ENCODE measurements at places on chromosomes 12 and 14. TPM values are rescaled to one million over a fixed set of nuclear protein-coding genes. Genes with fewer than 3 reads are reported as not detected.

IQSEC3 gene
- under 0.01 TPM for total RNA-seq

FSCB gene
- not detected for total RNA-seq

TPPP2 gene
- total RNA-seq, result not detected

BRAP gene
- 19.5 TPM for total RNA-seq

LALBA gene
- total RNA-seq, result not detected

RPL36AL gene
- total RNA-seq, result 242 TPM

ANGEL1 gene
- 7.7 TPM for total RNA-seq

NOXRED1 gene
- 1.0 TPM for total RNA-seq

CCDC177 gene
- total RNA-seq, result under 0.01 TPM

LRFN5 gene
- 4.9 TPM for total RNA-seq

AQP2 gene
- total RNA-seq, result not detected

CIROP gene
- 1.7 TPM for total RNA-seq

GPR68 gene
- 23.2 TPM for total RNA-seq

LGR5 gene
- total RNA-seq, result not detected

MYH6 gene
- not detected for total RNA-seq

RAPGEF3 gene
- total RNA-seq, result 6.8 TPM

SDSL gene
- 6.1 TPM for total RNA-seq

FBXO21 gene
- total RNA-seq, result 84.2 TPM

CHGA gene
- not detected for total RNA-seq

TMEM63C gene
- total RNA-seq, result not detected

KRT75 gene
- total RNA-seq, result not detected

All from smooth muscle cell of trachea (primary cell).